ENCODE measurements at places on chromosomes 4 and X.

DNA sequence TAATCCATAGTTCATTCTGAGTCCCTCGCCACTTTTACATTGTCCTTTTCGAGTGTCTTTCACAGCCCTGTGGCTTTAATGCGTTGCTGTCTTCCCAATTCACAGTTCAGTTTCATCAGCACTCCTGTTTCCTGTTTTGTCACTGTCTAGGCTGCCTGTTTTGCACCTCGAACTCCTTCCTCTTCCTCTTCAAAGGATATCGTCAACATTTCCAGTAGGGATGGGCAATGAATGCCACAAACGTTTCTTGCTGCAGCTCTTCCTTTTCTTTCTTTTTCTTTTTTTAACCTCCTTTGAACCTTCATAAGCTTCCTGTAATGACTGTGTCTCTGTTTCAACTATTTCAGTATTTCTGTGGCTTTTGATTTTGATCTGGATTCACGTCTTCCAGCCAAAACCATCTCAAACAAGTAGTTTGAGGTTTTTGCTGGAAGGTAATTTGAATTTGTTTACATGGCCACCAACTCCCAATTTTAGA lies 105.4 kb downstream of the ANXA3 start:
- no peak for DNase-seq

DNA sequence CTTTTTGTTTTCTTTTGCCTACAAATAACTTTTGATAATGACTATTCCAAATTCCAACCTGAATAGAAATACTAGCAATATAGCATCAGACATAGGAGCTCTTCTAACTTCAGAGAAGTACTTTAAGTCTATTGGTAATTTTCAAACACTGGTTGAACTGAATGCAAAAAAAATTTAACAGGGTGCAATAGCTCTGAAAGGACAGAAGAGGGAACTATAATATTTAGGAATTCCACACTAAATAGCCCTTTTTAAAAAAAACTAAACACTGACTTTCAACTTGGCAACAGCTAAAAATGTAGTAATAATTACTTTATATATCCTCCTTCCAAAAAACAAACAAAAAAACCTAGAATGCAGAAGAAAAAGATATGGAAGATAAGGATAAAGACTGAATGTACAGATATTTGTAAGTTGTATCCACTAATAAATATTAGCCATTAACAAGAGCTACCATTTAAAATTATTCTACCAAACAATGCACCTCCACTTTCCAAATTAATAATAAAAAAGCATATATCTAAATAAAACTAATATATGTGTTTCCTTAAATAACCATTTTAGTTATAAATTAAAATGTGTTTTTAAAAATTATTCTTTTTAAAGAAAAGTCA lies 81.4 kb downstream of the FBXW7 start:
- DNase-seq, result no peak

DNA sequence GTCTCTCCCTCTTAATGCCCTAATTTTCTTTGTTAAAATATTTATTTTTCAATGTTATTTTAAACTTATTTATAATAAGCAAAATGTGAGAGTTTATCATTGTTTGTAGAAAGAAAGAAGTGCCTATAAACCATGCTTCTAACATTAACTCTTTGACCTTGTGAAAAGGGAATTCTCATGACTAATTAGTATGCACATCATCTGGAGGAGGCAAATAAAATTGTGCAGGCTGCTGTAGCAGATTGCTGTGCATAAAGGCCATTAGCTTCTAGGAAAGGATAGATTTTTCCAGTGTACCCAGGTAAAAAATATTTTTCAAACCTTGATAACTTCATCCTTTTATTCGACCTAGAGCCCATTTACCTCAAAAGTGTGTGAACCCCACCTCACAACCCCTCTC lies 84.6 kb upstream of the GUCY1A1 start:
- no peak for DNase-seq

GRCh38 chrX:148282504-148282903 lies 217.9 kb upstream of the AFF2 start:
- DNase-seq, result no peak

- no peak for DNase-seq
Measured at GRCh38 chr4:14359991-14360390, 642.3 kb upstream of the CPEB2 start.

GRCh38 chrX:11244636-11245035 lies 48.6 kb upstream of the AMELX start:
- no peak for DNase-seq

Measured in activated T-helper 1 cell treated with Interleukin-2 at 50 U/mL for 16 hours (primary cell).